SK-N-SH treated with all-trans-retinoic acid at 6 μM for 48 hours (cell line): ENCODE measurements at places on chromosomes 6 and 20.
A peak's percentile ranks its signal among the peaks of the same experiment; 100 is the strongest.

DNA sequence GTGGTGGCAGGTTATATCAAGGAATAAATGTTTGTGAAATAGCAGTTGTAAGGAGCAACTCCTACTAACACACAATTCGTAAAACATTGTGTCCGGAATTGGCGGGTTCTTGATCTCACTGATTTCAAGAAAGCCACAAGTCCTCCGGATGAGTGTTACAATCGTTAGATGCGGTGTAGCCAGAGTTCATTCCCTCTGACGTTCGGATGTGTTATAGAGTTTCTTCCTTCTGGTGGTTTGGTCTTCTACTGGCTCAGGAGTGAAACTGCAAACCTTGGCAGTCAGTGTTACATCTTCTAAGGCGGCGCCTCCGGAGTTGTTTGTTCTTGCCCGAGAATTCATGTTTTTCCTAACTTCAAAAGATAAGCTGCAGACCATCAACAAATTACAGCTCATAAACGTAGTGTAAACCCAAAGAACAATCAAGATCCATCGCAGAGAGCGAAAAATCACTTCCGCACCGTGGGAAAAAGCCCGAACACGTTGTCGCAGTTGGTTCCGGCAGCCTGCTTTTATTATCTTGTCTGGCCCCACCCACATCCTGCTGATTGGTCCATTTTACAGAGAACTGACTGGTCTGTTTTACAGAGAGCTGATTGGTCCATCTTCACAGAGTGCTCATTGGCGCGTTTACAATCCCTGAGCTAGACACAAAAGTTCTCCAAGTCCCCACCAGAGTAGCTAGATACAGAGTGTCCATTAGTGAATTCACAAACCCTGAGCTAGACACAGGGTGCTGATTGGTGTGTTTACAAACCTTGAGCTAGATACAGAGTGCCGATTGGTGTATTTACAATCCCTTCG is 58.2 kb downstream of the TRIM27 start:
- ATAC-seq, result no peak

- no peak for ATAC-seq
These were observed 92.2 kb downstream of the UNC5CL start for GRCh38 chr6:40946738-40947301.

DNA sequence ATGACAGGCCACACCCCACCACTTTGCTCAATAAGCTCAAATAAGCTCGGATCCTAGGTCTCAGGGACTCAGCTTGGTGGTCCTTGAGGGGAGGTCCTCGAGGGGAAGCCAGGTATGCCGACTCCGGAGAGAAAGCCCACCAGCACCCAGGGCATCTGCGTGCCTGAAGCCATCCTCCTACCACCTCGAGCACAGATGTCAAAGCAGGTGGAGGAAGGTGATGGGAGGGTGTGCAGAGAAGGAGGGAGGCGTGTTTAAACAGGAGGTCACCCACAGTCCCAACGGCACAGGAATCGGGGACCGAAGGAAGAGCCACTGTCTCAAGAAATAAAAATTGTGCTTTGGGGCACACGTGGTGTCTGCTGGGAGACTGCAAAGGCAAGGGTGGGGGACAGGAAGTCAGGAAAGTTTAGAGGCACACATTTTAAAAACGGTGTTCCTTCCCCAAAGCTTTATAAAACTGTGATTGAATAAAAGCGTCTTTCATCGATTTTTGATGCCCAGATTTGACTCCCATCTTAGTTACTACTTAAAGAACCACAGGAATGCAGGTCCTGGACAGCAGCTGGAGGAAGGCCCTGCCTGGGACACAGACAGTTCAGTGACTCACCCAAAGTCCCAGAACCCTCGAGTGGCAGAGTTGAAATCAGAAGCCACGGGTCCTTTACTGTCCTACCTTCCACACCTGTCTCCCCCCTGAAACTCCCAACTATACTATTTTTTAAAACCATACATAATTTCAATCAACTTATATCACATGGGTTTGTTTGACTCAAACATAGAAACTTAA is 221.0 kb upstream of the PDE10A start:
- no peak for ATAC-seq

DNA sequence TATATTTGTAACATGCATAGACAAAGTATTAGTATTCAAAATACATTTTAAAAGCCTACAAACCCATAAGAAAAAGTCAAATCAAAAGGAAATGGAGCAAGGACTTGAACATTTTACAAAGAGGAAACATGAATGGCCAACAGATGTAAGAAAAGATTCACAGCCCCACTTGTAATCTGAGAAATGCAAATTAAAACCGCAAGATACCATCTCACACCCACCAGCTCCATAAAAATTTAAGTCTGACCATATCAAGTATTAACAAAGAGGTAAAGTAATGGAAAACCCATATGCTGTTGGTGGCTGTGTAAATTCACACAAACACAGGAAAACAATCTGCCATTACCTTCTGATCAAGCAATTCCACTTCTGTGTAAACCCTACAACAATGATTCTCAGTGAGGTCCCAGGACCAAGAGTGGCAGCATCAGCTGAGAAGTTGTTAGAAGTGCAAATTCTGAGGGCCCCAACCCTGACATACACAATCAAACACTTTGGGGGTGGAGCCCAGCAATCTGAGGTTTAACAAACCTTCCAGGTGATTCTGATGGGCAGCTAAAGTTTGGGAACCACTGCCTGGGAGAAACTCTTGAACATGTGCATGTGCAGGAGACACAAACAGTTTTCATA is 30.9 kb downstream of the BCL2L1 start:
- ATAC-seq, result peak; percentile 28; the same call in 2 of the 3 replicates

DNA sequence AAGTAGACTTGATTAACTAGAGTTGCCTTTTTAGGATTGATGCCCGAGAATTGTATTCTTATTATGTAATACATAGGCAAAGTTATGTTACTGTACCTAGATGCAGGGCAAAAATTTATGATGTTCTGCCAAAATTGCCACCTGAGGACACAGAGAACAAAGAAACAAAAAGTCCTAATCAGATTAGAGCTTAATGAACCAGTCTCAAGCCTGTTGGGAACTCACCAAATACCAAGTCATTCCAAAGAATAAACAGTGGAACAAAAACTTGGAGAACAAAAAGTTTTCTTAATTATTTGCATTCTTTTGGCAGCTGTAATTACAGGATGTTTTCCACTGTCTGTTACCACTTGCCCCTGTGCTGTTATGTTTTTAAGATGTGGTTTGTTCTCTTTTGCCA is 154.7 kb upstream of the SGK1 start:
- ATAC-seq, result no peak

DNA sequence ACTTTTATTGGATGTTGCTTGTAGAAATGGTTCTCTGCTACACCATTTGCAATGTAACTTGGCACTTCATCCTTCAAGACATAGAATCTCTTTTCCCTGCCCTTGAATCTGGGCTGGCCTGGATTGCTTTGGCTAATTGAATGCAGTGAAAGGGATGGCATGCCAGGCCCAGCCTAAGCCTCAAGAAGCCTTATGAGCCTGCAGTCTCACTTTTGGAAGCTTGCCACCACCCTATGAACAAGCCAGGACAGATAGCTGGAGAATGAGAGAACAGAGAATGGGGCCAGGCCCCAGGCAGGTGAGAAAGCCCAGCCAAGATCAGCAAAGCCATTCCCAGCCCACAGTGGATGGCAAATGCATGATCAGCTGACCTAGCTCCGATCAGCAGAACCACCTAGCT is 350.7 kb upstream of the RNF24 start:
- ATAC-seq, result no peak

- ATAC-seq, result no peak
These were observed 73.1 kb downstream of the C6orf118 start for GRCh38 chr6:165236326-165236725.

DNA sequence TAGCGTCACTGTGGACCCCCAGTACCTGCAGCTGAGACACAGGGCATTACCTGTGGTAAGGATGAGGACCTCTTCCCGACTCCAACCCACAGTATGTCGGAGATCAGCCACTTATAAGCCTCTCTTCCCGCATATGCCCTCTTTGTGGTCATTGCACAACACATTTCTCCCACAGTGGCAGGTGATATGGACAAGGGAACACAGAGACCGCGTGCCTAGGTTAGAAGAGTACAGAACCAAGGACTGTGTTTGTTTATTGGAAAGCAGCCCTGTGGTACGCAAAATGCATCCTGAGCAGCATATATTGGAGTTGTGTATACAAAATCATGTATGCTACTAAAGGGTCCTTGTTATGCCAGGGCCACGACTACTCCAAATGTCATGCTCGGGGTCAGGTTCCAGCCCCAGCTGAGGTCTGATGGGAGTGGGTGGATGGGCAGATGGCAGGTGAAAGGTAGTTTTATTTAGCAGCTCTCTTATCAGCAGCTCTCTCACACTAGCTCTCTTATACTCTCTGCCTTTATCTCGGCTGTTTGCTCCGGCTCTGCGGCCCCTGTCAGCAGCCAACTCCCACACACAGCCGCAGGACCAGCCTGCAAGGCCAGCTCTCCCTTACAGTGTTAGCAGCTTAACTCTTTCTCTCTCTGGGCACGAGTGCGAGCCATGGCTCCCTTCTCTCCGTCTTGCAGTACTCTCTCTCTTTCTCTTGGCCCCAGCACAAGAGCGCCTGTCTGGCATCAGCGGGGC is 569.0 kb downstream of the KIF16B start:
- no peak for ATAC-seq

DNA sequence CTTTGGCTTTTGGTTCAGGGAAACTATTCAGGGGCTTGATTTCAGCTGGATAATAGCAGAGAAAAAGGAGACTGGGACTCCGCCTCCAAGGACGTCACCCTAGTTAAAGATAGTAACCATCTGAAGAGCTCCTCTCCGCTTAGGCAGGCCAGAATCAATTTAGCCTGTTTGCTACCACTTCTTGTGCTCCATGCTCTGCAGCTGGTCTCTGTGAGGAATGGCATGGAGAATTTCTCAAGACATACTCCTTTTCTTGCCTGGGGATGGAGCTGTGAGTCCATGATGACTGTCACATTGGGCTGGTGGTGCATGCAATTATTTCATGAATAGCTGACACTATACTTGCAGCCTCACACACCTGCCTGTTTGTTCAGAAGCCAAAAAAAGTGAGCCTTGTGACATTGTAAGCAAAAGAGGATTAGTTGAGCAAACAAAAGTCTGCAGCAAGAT is 61.4 kb downstream of the TXLNB start:
- ATAC-seq, result peak; percentile 40; the same call in 2 of the 3 replicates

DNA sequence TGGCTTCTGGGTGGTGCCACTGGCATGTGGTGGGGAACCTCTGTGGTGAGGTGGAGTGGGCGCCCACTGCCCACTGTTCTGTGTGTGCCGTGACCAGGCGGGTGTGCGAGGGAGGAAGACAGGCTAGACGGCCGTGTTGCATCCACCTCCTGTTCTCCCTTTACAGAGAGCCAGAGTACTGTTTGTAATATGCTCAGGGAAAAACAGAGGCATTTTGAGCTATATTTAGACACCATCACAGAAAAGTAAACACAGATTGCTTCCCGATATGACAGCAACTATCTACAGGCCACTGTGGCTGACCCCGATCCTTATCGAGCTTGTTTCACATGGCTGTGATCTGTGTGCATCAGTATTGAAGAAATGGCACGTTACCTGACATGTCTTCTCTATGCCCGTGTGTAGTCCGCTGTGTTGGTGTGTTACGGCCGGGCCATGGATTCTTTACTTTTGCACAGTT is 45.6 kb downstream of the ARID1B start:
- peak; percentile 7; the same call in 1 of the 3 replicates for ATAC-seq

- ATAC-seq, result no peak
These were observed 53.3 kb upstream of the EYS start for GRCh38 chr6:65760285-65760684.

DNA sequence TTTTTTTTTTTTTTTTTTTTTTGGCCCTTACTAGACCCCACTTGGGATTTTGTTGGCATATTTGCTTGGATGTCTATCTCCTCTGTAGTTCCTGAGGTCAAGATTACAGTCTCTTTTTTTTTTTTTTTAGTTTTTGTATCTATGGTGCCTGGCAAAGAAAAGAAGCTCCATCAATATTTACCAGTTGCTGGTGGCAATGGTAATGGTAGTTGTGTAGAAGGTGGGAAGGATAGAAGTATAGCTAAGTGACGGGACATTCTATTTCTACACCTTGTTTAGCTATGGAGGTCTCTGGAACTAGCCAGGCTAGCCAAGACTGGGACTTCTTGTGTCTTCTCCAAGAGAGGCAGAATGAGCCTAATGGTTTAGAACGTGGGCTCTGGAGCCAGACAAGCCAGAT is 42.2 kb upstream of the TNFAIP3 start:
- ATAC-seq, result no peak

GRCh38 chr6:3364391-3364790 is 92.5 kb downstream of the SLC22A23 start:
- no peak for ATAC-seq

DNA sequence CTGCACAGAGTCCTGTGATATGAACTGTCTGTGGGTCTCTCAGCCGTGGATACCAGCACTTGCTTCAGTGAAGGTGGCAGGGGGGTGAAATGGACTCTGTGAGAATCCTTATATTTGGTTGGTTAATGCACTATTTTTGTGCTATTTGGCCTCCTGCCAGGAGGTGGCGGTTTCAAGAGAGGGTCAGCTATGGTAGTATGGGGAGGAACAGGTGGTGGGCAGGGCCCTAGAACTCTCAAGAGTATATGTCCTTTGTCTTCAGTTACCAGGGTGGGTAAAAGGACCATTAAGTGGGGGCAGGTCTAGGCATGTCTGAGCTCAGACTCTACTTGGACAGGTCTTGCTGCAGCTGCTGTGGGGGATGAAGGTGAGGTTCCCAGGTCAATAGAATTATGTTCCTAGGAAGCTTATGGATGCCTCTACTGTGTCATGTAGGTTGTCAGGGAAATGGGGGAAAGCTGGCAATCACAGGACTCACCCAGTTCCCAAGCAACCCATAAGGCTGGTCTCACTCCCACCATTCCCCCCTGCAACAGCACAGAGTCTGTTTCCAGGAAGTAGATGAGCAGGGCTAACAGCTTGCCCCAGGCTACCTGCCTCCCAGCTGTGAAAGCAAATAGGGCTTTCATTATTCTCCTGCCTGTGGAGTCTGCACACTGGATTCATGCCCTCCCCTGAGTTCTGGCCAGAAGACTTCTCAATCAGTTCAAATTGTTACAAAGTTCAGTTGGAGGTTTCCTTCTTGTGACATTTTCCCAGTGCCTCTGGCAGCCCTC is 56.8 kb upstream of the PHIP start:
- no peak for ATAC-seq

GRCh38 chr20:47354714-47355488 is 1.6 kb downstream of the ZMYND8 start:
- no peak for ATAC-seq

GRCh38 chr6:26251354-26252076 is 113.5 kb upstream of the BTN3A2 start:
- peak; percentile 63 for ATAC-seq

DNA sequence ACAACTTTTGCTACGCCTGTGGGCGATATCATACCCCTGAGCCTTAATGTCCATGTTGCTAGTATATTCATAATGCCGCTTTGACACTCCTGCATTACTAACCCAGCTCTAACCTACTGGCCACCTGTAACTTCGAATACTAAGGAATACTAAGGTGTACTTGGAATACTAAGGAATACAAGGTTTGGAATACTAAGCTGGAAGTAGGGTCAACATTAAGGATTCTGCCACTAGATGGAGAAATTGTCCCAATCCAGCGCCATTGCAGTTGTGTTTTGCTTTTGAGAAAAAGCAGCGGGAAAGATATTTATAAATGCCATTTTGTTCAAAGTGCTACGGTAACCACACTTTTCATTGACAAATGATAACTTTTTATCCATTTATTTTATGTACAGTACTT is 10.7 kb downstream of the TBXT start:
- no peak for ATAC-seq

- no peak for ATAC-seq
These were observed 276.5 kb upstream of the CITED2 start for GRCh38 chr6:139650941-139651340.

GRCh38 chr6:3367630-3368029 is 89.2 kb downstream of the SLC22A23 start:
- ATAC-seq, result no peak
